GOT3 (cell line): ENCODE measurements at places on chromosomes 3 and 15.

- no peak for DNase-seq
Measured at GRCh38 chr15:65323071-65323511, 18.6 kb downstream of the RNU5B-1 start.

DNA sequence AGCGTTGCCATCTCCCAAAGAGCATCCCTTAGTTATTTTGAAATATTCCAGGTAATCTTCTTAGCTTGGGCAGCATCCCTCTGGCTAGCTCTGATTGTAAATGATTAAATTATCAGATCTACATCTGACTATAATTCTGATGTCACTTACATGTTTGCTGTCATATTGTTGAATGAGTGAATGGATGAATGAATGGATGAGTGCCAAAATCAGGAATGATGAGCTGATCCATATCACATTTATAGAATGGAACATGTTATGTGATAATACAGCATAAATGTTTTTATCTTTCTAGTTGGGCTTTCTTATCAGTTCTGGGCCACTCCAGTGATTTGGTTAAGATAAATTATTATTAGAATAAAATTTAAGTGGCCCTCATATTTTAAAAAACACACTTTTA is 14.0 kb downstream of the FAN1 start:
- DNase-seq: no peak

DNA sequence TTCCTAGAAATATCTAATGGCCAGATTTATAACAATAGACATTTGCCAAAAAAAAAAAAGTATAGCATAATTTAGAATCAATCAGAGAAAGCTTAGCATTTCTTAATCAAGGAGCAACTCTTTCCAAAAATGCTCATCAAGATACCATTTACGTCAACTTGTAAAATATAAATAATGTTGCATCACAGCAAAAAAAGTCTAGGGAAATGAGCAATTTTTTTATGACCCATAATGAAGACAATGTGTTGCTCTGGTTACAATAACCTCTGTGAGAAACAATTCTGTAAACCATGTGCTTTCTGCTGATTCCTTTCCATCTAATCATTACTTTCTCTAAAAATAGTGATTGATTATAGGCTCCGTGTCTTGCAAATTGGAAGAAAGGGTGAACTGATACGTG is 36.3 kb downstream of the KBTBD8 start:
- DNase-seq: no peak

- no peak for DNase-seq
Measured at GRCh38 chr3:48543271-48543866, 13.2 kb downstream of the PFKFB4 start.

GRCh38 chr3:105417525-105418289 is 51.0 kb downstream of the ALCAM start:
- no peak for DNase-seq

DNA sequence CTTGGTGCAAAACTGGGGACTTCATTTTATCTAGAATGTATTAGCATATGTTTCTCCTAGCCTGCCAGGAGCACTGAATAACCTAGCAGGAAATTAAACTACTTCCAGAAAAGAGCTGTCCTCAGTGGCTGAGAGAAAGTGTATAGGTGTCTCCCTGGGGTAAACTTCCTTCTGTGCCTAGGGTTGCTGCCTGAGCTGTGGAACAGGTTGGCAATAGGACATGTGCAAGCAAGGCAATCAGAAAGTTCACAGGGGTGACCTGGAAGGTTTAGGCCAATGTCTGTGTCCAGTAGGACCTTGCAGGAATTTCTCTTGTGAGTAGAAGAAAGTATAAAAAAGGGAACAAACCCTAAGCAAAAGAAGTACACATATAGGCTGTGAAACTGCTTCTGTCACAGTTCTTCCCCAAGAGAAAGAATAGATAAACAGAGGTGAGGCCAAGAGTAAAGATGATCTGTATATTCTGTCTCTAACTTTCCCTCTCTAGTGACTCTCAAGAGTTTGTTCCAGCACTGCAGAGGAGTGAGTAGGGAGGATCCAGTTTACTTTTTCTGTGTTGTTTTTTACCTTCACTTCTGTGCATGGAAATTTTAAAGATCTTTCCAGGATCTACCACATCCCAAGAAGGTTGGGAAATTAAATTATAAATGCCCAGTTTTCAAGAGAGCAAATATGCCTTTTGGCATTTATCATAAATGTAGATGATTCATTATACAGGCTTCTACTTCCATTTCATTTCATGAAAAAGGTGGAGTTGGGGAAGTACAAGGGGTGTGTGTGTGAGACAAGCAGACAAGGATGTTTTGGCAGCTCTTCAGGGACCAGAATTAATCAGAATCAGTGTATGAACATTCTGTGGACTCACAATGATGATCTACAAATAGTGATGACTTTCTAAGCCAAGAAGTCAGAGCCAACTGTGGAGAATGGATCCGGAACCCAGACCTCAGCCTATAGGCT is 155.2 kb downstream of the RBPMS2 start:
- DNase-seq: no peak

DNA sequence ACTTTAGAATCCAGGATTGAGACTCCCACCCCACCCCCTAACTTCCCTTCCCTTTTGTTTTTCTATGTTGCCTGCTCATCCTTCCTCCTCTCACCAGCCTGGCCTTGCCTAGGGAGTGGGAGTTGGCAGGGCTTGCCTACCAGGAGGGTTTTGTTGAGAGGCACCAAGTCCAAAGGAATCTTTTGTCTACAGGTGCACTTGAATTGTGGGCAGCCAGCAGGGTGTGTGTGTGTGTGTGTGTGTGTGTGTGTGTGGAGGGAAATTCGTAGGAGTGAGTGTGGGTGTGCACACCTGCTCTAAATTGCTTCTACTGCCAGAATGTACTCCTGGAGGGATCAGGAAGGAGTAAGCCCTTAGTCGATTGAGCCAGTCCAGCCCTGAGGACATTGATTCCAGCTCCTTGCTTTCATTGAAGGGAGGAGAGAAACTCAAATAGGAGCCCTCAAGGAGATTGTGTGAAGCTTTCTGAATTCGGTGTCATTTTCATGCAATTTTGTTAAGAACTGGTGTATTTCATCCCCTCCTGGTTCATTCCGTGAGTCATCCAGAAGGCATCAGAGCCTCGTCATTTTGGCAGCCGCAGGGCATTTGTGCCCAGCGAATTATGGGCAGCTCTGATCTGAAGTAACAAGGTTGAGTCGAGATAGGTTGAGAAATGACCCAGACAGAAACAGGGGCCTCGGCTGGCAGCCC is 112.1 kb downstream of the SLCO3A1 start:
- peak; percentile 42 for DNase-seq

GRCh38 chr3:8856721-8857120 is 87.3 kb upstream of the OXTR start:
- no peak for DNase-seq

- DNase-seq: no peak
Measured at GRCh38 chr3:21390136-21390535, 360.9 kb downstream of the ZNF385D start.

- DNase-seq: no peak
Measured at GRCh38 chr3:124615896-124616543, 114.2 kb upstream of the UMPS start.

GRCh38 chr3:2968475-2968874 is 141.7 kb downstream of the IL5RA start:
- no peak for DNase-seq

DNA sequence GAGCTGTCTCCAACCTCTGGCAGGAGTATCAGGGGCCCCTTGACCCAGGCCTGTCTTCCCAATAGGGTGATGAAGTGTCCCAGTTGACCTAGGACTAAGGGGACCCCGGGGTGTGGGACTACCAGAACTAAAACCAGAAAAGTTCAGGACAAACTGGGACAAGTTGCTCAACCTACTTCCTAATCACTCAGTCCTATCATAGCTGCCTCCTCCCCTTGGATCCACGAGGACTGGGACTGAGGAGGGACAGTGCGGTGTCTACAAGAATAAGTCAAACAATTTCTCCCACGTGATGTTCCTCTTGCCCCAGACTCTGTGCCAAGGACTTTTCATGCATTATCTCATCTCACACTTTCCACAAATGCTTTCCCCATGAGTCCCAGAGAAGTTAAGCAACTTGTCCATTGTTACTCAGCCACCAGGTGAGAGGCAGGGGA is 49.4 kb upstream of the SLCO2A1 start:
- DNase-seq: no peak

DNA sequence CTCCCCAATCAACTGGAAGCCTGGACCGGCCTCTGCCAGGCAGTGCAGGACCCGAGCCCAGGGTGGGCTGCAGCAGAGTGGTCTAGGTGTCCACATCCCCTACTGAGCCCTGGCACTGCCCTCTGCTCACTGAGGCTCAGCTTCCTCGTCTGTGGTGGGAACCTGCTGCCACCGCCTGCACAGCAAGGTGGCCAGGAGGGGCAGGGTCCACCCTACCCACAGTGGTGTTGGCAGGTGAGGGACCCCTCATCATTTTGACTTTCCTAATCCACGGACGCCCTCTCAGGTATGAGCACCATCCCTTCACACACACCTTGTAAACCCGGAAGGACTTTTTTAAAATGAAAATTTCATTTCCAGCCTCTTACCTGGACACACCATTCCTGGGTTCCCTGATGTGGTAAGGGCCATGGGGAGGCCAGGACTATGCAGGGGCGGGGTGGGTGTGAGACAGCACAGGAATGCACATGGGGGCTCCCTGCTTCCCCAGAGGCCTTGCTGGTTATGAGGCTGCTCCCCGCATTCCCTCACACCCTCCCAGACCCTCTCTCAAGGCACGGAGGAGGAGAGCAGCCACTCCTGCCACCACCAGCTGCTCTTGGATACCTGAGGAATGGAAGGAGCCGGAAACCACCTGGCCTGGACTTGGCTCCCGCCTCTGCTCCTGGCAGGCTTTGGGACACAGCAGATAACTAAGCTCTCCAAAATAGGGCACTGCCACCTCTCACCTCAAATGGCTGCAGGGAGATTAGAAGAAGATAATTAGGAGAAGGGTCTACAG is 185.9 kb upstream of the TPM1 start:
- DNase-seq: no peak
